ENCODE measurements at places on chromosomes 5 and 9.

- no peak for DNase-seq
These were observed 29.3 kb upstream of the ANKH start for GRCh38 chr5:14900693-14901461.

- DNase-seq = no peak
These were observed 4.7 kb upstream of the PSMB7 start for GRCh38 chr9:124419832-124420489.

DNA sequence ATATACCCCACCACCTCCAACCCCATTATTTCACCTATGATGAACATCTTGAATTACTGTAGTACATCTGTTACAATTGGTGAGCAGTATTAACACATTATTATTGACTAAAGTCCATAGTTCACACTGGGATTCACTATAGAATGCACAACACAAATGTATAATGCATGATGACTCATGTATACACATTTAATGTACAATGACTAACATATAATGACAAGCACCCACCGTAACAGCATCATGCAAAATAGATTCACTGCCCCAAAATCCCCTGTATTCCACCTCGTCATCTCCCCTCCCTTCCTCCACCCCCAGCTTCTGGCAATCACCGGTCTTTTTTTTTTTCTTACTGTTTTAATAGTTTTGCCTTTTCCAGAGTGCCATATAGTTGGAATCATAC, 47.1 kb upstream of the NEK6 start:
- no peak for DNase-seq

DNA sequence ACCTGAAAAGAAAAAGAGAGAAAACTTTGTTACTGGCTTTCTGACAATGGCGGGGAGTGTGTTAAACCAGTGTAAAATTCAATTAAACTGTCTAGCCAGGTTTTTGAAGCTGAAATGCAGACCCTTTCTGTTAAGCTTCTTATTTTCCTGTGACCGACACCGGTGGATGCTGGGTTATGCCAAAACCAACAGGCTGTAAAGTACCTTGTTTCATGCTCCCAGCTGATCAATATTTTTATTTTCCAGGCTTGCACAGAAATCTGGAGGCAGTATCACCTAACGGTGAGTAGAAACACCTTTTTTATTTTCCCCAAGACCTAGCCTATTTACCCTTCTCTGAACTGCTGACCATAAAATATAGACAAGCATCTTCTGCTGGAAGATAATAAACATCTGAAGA, 94.9 kb upstream of the GRHPR start:
- no peak for DNase-seq

- no peak for DNase-seq
These were observed 237.1 kb downstream of the DMRTA1 start for GRCh38 chr9:22683700-22684075.

GRCh38 chr5:109876941-109877669, 187.4 kb downstream of the MAN2A1 start:
- DNase-seq = no peak

DNA sequence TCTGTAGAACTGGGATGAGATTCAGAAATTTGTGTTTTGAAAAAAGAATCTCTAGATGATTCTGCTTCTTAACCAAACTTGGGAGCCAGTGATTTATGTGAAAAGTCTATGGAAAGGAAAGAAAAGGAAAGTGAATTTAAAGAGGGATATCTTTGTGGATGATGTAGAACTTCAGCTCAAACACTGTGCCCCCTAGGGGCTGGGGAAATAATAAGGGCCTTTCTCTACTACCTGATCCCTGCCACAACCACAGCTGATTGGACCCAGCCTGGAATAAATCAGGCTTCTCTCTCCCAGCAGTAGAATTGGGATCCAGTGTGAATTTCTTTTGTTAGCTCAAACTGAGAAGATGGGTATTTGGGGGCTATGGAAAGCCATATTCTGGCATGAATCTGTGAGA, 155.0 kb downstream of the PRELID2 start:
- no peak for DNase-seq

DNA sequence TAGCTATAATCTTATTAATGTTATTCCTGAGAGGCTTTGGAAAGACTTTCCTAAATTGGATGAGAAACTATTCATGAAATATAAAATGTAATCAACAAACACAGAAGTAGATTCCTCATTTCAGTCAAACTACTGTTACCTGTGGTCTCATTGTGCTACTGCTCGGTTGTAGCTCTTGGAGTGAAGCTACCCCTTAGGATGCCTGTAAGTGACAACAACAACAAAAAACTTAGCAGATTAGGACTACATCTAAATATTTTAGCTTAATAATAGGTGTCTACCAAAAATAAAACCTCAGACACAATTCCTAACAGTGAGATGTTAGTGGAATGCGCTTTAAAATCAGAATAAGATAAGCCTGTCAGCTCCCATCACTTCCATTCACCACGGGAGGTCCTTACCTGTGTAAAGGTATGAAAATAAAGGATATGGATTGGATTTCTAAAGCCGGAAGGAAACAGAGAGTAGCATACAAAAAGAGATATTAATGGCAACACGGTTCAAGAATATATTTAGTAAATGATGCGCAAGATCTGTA, 369.2 kb downstream of the OSTF1 start:
- DNase-seq = no peak

GRCh38 chr5:10533226-10533625, 30.6 kb upstream of the ANKRD33B start:
- no peak for DNase-seq

GRCh38 chr9:68979538-68980314, 34.2 kb downstream of the PRKACG start:
- no peak for DNase-seq

DNA sequence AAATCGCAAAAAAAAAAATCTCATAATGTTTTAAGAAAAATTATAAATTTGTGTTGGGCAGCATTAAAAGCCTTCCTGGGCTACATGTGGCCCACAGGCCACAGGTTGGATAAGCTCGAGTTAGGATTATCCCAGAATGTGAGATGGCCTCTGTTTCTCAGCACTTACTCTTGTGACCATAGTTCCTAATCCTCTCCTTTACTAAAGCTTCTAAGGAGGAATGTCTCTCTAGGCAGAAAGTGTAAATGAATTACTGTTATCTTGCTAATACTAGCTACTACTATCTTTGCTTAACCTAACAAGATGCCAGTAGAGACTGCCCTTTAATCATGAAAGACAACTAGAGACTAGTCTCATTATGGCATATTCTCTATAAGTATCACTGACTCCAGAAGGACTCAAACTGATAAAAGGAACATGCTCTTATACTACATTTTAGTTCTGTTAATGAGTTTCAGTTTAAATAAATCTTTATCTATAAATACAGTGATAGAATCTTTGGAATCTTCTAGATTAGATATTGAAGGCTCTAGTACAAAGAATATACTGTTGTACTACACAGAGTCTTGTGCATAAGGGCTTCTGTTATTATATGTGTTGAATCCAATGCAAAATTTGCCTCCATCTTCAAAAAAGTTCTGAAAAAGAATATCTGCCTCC, 13.8 kb downstream of the INVS start:
- DNase-seq = no peak

DNA sequence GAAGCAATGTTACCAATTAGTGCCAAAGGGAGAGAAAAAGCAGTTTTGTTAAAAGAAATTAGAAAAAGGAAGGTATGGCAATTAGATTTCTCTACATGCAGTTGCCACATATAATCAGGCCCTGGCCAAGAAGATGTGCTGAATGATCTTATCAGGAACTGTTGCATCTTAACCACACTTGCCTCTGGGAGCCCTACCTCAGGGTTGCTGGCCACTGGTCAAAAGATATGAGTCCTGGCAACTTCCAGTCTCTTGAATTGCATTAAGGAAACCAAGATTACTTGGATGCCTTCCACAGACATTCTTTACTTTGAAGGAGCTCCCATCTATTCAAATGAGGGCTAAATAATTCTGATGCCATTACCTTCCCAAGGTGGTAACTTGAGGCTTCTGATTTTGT, 60.4 kb downstream of the TNC start:
- DNase-seq = no peak

DNA sequence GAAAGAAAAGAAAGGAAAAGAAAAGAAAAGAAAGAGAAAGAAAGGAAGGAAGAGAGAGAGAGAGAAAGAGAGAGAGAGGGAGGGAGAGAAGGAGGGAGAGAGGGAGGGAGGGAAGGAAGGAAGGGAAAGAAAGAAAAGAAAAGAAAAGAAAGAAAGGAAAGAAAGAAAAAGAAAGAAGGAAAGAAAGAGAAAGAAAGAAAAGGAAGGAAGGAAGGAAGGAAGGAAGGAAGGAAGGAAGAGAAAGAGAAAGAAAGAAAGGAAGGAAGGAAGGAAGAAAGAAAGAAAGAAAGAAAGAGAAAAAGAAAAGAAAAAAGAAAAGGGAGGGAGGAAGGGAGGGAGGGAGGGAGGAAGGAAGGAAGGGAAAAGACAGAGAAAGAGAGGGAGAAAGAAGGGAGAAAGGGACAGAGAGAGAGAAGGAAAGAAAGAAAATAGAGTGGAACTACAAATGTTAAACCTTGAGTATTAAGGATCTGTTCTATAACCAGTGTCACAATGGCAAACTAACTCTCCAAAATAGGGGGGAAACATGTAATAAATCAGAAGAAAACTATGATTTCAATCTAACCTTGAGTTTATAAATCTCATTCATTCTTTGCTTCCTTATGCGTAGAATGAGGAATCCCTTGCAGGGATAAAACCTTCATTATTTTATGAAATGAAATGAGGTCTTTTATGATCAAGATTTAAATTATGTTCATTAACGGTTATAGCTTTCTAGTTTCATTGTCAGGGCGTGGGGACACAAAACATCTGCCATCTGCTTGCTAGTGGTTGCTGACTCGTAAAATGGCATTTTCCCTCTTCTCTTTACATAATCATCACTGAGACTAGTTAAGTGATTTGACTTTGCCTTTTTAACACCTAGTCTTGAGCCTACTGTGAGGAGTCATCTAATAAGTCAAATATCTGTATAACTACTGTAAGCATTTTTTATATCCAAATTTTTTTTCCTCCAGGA, 40.7 kb upstream of the RAD23B start:
- DNase-seq = no peak

DNA sequence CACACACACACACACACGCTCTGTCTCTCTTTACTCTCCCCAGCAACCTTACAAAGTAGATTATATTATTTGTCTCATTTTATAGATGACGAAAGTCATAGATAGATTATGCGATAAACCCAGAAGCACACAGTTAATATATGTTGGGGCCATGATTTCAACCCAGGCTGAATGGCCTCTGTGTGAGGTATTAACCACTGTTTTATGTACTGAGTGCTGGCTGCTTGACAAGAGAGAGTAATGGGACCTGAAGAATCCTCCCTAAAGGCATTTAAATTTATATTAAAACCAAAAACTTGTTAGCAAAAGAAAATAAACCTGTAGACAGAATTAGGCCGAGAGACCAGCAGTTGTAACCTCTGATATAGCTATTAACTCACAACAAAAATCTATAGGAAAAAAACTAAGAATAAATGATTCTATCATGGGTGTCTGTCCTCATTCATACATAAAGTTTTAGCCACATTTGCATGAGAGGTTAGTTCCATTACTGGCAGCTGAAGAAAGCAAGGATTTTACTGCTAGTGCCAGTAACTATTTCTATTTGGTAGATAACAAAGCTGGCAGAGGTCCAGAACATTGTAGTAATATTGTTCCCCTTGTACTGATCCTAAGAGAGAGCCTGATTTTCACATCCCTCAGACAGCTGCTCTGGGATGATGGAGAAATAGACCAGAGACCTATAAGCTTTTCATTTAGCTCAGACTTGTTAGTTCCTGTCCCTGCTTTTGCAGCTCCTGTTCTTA, 250.9 kb downstream of the ADGRV1 start:
- DNase-seq = no peak

- DNase-seq = no peak
These were observed 32.6 kb downstream of the ADAMTS2 start for GRCh38 chr5:179312557-179313235.

GRCh38 chr9:134629061-134629585, 12.5 kb upstream of the COL5A1 start:
- DNase-seq = no peak

GRCh38 chr9:15785584-15785983, 232.7 kb downstream of the CCDC171 start:
- no peak for DNase-seq

- DNase-seq = no peak
These were observed 55.4 kb downstream of the ARHGAP26 start for GRCh38 chr5:142825378-142826089.

DNA sequence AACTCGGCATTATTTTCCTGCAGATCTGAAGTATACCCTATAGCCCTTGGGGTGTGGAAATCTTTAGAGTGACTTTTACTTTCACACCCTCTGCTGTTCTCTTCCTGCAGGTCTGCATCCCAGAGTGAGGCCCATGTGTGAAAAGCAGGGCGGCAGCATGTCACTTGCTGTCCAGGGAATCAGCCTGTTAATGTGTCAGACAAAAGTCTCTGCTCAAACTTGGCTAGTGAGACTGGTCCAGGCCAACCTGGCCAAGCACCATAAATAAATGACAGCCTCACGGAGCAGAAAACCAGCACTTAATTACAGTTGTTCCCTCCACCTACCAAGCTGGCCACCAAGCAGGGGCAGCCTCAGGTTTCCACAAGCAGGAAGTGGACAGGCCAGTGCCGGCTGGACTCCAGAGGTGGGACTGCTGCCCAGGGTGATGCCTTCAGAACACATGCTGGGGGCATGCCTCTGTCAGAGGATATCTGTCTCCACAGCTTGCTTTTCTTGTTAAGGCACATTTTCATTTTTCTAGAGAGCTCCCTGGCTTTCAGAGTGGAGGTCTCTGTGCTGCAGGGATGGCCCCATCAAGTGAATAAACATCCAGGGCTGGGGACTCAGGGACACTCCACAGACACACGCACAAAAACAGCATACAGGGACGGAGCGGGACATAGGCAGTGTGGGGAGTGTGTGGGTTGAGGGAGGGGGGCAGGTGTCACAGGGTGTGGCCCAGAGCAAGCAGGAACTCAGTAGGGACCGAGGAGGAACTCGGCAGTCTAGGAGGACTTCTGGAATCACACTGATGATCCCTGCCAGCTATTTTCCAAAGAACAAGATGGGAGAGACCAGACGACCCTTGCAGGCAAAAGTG, 243.8 kb upstream of the IRX1 start:
- no peak for DNase-seq

DNA sequence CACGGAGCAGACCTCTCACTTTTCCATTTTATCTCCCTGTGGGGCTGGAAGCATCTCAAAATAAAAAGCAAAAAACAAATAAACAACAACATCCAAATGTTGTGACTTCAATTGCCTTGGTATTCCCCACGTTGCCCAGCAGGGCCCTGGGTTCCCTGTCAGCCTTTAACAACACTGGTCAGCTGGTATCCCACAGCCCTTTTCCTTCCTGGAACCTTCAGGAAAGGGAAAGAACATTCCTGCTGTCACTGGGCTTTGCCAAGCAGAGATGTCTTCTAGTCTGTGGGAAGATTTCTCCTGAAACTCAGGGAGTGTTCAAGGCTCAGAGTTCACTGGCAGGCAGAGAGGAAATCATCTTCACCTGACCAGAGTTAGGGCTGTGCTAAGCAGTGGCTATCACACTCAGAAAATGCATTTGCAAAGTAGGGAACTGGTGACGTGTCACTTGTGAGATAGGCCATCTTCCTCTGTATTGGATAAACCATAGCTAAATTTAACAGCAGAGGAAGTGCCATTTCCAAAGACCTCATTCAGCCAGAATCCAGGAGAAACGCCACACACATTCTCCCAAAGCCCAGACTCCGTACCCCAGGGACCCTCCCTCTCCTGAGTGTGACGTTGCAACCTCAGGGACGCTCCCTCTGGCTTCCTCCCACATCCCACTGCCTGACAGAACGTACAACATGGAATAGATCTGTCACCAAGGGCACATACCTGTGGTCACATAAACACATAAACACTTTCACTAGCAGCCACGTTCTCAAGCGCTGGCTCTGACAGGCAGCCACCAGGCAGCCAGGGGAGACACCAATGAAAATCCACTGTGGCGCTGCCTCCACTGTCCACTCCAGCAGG, 274.0 kb upstream of the DAPK1 start:
- no peak for DNase-seq

GRCh38 chr5:139985733-139986132, 57.4 kb downstream of the NRG2 start:
- no peak for DNase-seq
